ENCODE measurements at places on chromosomes 2 and 18.

DNA sequence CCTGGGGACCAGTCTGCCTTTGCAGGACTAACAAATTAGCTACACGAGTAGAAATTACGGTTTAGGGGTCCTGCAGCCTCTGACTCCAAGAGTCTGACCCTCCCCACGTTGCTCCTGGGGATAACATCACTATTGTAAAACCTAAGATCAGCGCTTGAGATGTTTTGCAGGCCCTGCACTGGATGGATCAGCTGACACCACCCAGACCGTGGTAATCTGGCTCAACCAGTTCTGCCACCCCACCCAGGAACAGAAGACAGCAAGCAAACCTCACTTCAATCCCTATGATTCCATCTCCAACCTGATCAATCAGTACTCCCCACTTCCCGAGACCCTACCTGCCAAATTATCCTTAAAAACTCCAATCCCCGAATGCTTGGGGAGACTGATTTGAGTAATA, 31.7 kb downstream of the NGEF start:
- no peak for DNase-seq

- DNase-seq = no peak
These were observed 288.9 kb upstream of the EPAS1 start for GRCh38 chr2:46008091-46008870.

GRCh38 chr2:129699781-129700573, 279.5 kb upstream of the RAB6C start:
- no peak for DNase-seq

- peak; percentile 80 for DNase-seq
These were observed 405.9 kb downstream of the XIRP2 start for GRCh38 chr2:167293943-167294775.

DNA sequence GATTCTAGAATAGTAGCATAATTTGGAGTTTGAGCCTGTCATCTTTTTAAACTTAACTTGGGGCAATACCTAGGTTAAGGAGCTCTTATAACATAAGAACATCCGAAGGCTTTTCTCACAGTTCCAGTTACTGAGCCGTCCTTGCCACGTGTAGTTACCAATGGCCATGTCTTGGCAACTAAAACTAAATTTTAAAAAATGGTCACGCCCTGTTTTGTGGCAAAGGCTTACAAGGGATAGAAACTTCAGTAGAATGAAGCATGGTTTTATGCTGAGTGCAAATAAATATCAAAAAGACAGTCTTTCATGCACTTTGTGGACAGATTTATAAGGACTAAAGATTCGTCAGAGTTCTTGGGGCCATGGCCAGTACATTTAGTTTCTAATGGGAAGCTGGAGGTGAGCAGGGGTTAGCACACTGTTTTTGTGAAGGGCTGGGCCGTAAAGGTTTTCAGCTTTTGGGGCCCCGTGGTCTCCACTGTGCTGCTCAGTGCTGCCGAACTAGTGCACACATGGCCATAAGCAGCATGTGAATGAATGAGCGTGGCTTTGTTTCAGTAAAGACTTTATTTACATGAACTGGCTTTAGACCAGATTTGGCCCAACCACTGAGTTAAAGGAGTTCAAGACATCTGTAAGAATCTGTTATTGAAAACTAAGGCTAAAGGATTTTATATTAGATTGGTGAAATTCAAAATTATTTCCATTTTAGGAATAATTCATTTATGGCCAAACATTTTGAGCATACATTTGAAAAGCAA, 41.1 kb downstream of the GRHL1 start:
- no peak for DNase-seq

GRCh38 chr2:7895289-7895688, 786.6 kb upstream of the ID2 start:
- DNase-seq = no peak

GRCh38 chr2:40507432-40507831, 55.5 kb upstream of the SLC8A1 start:
- no peak for DNase-seq

GRCh38 chr2:122307763-122308162, 552.3 kb downstream of the TSN start:
- no peak for DNase-seq

- DNase-seq = no peak
These were observed 97.9 kb upstream of the ATL2 start for GRCh38 chr2:38474715-38475566.

DNA sequence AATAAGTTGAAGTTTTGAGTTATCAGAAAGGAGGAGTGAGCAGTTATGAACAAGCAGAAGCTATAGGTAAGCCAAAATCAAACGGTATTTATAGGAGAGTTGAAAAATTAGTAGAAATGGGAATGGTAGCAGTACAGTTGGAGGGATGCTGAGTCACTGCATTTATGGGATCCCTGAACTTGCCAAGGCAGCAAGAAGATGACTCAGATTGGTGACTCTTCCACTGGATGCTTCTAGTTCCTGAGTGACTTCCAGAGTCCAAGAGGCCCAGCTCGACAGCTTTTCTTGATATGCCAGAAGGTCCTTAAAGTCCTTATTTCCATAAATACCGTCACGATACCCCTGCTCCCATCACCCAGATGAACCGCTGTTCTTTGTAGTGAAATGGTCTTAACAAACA, 31.1 kb upstream of the ACTR3 start:
- no peak for DNase-seq

GRCh38 chr2:231512222-231512621, 18.0 kb downstream of the NMUR1 start:
- DNase-seq = peak; percentile 79

DNA sequence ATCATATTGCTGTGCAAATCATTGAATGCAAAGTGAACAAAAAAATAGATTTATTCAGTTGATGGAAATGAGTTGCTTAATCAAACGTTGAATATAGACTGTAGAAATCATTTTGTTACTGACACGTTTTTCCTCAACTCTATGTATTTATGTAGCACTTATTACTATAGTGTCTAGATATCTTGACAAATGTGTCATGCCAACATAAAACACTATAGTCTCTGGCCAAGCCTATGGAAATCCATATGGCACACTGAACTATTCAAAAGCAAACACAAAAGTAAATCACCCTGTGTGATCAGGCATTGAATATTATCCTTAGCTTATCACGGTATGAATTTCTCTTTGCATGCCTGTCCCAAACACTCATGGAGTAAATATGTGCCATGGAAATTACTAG, 131.3 kb downstream of the ZNF804A start:
- DNase-seq = no peak

GRCh38 chr2:164915566-164915965, 39.8 kb downstream of the SLC38A11 start:
- no peak for DNase-seq

DNA sequence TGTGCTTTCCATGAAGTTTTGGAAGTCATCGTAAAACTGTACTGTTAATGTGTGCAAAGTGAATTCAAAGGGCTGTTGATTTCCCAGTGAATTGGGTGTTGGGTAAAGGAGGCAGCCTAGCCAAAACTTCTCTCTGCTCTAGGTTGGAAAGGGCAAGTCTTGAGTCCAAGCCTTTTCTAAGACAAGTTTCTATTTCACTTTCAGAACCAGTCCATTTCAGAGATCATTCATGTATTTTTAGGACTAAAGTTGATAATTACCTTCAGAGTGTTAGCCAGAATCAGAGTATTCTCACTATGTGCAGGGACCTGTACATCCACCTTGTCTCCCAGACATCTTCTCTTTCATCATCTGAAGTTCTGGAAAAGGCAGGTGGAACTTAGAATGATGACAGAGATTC, 636.1 kb upstream of the KLHL29 start:
- DNase-seq = no peak

GRCh38 chr2:43086451-43087221, 139.8 kb downstream of the ZFP36L2 start:
- DNase-seq = no peak

- no peak for DNase-seq
These were observed 3.7 kb upstream of the SERTAD2 start for GRCh38 chr2:64657411-64657810.

DNA sequence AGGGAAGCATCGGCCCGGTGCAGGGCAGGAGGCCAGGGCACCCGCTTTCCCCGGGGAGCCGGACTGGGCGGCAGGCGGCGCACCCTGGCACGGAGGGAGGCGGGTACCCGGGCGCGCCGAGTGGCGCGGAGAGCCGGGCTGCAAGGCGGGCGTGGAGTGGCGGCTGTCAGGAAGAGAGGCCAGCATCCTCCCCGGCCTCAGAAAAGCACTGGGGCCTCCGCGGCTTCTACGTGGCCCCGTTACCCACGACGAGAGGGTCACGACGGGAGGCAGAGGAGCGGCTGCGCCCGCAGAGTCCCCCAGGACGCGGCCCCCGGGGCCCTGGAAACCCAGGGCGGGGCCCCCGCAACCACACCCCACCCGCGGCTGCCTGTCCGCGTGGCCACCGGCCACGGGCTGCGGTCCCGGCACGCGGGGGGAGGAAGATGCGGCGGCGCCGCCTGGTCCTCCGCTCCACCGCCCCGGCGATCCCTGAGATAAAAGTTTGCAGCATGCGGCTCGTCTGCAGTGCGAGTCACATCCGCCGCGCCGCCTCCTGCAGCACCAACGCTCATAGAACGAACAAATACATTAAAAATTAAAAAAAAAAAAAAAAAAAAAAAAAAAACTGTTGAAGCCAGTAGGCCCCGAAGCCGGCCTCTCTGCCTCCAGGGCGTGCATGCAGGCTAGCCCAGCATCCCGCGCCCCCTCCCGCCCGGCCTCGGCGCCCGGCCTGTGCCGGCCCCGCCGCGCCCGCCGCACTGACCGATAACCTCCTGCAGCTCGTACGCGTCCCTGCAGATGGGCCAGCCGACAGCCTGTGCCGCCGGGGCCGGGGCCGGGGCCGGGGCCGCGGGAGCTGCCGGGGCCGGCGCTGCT, 683 bp downstream of the STK39 start:
- DNase-seq = peak; percentile 84
